NCI-H2081 treated with DMSO at 0.1 percent for 48 hours (cell line): ENCODE measurements at places on chromosomes 13 and 19.

DNA sequence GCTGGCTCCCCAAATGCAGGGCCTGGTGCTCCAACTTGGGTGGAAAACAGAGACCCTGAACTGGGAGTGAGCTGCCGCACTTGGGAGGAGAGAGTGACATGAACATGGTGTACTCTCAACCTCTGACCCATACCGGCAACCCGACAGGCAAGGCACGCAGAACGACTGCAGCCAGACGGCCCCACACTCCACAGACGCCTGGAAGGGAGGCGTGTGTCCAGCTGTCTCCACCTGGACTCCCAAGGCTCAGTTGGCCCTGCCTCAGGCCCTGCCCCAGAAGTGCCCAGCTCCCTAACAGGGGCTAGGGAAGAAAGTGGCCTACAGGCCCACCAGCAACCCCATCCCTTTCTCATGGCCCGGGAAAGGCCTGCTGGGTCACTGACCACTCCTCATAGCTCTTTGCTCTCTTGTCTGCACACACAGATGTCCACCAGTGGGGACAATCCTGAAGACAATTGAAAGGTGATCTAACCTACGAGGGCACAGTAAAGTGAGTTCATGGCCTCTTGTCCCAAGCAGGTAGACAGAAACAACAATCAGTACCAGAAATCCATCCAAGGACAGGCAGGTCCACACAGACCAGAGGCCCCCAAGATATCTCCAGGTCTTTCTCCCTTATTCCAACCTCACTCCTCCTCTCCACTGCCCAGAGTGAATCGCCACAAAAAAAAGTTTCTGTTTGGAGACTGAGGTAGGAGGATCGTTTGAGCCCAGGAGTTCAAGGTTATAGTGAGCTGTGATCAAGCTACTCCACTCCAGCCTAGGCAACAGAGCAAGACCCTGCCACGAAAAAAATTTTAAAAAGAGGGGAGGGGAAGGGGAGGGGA lies 28.2 kb downstream of the ELL start:
- no peak for DNase-seq

- no peak for DNase-seq
Measured at GRCh38 chr19:28258829-28259228, 954.1 kb downstream of the UQCRFS1 start.

DNA sequence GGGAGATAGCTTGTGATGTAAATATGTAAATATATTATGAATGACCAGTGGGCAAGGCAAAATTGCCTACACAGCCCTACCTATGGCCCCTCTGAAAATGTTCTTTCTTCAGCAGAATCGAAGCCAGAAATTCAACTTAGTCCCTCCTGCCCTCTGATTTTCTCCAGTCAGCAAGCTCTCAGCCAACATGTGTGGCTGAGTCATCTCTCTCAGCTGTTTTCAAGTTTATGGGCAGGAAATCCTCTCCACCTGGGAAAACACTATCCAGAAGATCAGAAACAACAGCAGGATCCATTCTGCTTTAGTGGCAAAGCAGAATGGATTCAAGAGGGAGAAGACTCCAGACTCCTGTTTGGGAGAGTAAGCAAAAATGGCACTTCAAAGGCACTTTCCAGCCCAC lies 8.9 kb upstream of the ZNF527 start:
- DNase-seq: no peak

GRCh38 chr13:70884196-70884595 lies 775.9 kb upstream of the KLHL1 start:
- DNase-seq: no peak

DNA sequence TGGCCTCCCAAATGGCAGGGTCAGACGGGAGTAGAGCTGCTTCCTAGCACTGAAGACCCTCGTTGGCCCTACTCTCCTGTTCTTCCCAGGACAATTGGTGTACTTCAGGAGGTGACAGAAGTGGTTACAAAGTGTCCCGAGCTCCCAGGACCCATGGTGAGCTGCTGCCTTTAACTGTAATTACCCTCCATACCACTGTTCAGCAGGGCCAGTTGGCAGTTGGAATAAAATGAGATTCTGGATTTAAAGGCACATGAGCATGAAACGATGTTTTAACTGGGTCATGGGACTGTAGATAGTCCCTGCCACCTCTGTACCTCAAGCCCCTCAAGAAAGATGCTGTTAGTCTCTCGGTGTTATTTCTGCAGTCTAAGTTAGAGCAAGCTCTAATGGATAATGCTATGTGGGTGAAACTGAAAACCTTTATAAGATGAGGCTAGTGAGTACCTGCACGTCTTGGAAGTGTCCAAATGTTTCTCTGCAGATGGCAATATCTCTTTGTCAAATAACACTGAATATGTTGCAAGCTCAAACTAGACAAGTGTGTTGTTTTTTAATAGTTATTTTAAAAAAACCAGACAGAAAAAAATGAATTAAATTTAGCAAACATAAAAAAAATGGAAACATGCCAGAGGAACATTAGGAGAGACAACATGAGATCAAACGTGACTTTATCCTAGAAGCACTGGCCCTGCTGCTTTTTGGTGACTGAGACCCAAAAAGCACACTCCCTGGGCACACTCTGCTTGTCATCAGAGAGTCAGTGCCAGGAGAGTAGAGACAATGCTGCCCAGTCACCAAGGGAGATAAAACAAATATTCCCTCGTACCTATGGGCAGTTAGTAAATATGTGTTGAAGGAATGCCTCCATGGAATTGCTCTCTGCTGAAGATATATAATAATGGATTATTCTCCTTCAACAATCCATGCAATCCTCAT lies 266.3 kb downstream of the LMO7 start:
- DNase-seq: no peak
